ENCODE measurements at places on chromosomes 1 and 21.
A peak's percentile ranks its signal among the peaks of the same experiment; 100 is the strongest.

- no peak for DNase-seq
These were observed 29.3 kb downstream of the ERG start for GRCh38 chr21:38468989-38469388.

- no peak for DNase-seq
These were observed 8.7 kb upstream of the GJA5 start for GRCh38 chr1:147769106-147769505.

- no peak for DNase-seq
These were observed 68.9 kb upstream of the ADAMTS5 start for GRCh38 chr21:27035791-27036190.

DNA sequence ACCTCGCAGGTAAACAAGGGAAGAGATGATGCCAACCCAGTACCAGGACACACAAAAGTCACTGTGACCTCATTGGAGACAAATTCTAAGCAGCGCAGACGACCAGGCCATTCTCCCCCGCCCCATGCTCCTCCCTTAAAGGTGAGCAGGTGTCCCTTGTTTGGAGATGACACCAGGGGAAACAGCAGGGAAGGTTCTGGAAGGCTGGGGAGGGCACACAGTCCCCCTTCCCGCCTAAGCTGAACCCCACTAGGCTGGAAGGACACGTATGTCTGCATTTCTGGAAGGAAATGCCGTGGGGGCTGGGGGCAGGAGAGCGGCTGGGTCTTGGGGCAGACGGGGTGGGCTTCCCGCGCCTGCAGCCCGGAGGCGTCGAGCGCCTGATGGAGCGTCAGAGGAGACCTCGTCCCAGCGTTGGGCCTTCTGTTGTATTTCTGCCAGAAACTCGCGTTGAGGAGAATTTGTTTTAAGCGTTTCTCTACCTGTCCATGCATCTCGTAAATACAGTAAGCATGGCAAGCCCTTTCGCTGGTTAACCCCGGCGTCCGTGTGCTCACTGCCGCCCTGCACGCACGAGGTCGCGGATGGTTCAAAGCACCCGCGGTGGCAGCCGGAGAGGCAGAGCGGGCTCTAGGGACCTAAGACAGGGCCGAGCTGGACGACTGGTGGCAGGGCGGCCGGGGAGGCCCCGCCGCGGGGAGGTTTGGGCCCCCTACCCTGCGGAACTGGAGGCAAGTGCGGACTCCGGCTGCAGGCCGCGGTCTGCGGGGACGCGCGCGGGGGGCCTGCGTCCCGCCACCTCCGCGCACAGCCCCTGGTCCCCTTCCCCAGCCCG, 1.2 kb upstream of the LHX4 start:
- DNase-seq: no peak

DNA sequence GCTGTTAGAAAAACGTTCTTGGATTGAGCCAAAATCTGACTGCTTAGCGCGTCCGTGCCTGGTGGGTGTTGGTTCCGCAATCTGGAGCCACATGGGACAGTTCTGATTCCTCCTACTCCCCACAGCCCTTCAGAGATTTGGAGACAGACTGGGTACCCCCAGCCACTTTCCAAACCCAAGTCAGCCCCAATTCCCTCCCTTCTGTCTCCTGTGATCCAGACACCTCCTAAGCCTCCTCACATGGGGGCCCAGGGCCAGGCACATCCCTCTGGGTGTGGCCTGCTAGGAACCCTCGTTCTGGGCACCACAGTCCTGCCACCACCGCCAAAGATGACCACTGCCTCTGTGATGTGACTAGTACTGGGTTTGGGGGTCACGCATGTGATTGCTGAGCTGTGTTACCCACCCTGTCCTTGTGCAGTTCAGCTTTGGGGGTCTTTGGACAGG, 4.8 kb downstream of the PLA2G5 start:
- no peak for DNase-seq

DNA sequence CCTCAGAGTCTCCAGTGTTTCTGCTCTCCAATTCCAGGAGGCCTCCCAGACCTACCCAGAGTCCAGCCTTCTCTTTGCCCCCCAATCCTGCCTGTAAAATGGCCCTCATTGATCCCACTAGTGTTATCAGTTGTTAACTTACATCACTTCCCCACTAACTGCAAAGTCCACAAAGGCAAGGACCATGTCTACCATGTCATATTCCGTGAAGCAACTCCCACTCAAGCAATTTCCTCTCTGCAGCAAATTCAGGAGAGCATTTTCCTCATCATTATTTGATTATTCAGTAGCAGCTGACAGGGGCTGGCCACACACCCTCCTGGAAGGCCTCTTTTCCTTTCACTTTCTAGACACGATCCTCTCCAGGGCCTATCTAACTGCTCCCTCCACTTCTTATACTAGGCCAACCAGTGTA, 153.5 kb downstream of the RERE start:
- peak; percentile 51 for DNase-seq

GRCh38 chr21:38839328-38840286, 33.9 kb downstream of the ETS2 start:
- no peak for DNase-seq

DNA sequence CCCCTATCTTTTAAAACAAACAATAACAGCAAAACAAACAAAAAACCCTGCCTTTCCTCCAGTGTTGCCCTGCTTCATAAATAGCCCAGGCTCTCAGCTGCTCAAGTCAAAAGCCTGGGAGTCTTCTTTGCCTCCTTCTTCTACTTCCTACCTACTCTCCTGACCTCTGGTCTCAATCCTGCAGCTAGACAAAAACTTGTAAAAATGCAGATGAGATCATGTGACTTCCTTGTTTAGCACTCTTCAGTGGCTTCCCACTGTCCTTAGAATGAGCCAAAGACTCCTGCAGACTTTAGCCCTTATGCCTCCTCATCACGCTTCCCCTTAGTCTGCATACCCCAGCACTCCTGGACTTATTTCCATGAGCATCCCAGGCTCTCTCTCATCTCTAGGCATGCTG, 55.0 kb upstream of the ZNF644 start:
- no peak for DNase-seq

All from ureter (tissue), 1 donor.